ENCODE measurements at places on chromosomes 12 and 14. TPM values are rescaled to one million over a fixed set of nuclear protein-coding genes. Genes with fewer than 3 reads are reported as not detected.

SYNE3 gene
- 5.3 TPM for total RNA-seq

TAPBPL gene
- 8.6 TPM for total RNA-seq

APOF gene
- not detected for total RNA-seq

PROX2 gene
- not detected for total RNA-seq

SERPINA10 gene
- total RNA-seq = not detected

MYF5 gene
- 9.3 TPM for total RNA-seq

ACYP1 gene
- total RNA-seq = 30.5 TPM

KRT2 gene
- not detected for total RNA-seq

C1QL4 gene
- not detected for total RNA-seq

FOXN4 gene
- not detected for total RNA-seq

Measured in gastrocnemius medialis (tissue), 4 donors.